ENCODE measurements at places on chromosomes 2 and 18.

GRCh38 chr2:110682872-110683271 lies 5.0 kb upstream of the BUB1 start:
- DNase-seq: no peak

DNA sequence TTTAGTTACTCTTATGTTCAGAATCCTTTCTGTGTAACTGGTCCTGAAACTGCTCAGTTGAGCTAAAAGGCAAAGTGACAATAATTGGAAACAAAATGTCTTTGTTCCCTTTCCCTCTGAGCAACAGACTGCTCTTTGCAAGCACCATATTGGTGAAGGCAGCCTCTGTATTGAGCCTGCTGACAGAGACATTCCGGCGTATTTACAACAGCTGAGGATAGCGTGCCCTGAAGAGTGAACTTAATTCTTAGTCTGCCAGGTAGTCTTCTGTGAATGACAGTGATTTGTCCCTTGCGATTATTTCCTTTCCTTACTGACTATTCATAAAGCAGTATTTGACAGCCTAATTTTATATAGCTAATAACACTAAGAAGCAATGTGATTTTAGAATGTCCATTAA lies 239.1 kb downstream of the CPS1 start:
- no peak for DNase-seq

DNA sequence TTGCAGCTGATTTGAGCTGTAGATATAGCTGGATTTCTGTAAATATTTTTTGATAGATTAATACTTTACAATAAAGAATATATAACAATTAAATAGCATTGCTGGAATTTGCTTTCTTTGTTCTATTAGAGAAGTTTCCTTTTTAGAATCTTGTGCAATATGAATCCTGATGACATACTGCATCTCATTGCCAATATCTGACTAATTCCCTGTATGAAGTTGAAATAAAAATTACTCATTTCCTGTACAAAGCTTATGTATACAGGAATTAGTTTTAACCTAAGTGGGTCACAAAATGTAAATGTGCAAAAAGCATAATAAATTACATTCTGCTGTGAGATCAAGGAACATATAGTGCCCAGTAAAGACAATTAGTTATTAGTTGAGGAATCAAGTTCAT lies 72.8 kb upstream of the TMEFF2 start:
- DNase-seq: no peak

DNA sequence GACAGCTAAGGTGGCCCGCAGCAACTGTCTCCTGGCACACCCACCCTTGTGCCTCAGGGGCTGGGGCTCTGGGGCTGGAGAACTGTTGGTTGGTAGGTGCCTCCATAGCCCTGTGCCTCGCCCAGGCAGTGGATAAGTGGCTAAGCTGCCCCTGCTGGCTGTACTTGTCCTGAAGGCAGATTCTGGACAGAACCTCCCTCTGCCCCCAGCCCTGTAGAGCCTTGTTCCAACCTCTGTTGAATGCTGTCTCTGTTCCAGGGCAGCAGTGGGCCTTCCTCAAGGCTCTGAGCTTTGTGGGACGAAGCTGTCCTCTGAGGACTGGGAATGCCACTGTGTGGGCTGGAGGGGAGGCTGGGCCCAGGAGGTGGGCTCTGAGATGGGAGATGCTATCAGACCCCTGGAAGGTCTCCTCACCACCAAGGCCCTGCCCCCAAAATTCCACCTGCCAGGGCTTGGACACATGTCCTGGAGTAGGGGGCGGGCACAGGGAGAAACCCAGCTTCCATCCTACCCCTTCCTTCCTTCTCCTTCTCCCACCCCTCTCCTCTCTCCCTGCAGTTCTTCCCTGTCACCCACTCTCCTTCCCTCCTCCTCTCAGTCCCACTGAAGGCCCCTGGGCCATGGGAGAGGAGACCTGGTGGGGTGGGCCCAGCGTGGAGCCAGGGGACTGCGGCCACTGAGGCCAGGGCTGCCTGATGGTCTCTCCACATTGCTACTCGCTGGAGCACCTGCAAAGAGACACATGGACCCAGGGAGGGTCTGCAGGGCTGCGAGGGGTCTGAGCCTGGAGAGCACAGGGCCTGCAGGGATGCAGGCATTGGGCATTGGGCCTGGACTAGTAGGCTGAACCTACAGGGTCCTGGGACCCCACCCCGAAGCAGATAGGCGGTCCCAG lies 1.7 kb upstream of the PDCD1 start:
- no peak for DNase-seq

GRCh38 chr2:19879120-19879519 lies 22.7 kb downstream of the TTC32 start:
- no peak for DNase-seq

GRCh38 chr18:5962362-5962761 lies 67.0 kb upstream of the TMEM200C start:
- DNase-seq: no peak

DNA sequence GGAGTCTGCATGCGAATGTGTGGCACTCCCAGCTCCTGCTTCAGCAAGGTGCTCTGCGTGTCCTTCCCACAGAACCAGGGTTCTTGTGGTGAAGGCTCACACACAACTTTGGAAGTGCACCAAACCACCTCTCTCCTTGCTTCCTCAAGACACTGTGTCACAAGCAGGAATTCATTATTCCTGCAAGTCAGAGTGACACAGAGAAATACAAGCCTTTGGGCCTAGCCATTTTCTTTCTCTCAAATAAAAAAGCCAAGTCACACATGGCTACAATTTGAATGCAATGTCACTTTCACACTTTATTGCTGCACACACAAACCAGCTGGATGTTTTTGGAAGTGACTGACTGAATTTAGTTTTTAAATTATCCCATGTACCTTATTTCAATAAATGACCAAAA lies 30.1 kb upstream of the THOC1 start:
- DNase-seq: no peak

DNA sequence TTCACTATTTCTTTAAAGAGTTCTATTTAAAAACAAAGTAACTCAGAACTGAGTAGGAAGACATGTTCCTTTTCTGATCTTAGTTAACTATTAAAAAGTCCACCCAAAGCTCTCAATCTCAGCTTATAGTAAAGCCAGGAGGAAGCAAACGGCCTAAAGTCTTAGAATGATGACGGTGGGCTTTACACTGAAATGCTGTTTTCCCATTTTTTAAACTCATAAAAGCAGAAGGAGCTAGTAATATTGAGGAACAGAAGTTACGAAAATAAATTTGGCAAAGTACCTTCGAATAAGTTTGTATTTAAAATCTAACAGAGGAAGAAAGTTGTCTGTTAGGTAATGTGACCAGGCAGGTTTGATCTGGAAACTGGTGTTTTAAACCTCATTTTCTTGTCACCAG lies 111.1 kb downstream of the ZNF532 start:
- no peak for DNase-seq

DNA sequence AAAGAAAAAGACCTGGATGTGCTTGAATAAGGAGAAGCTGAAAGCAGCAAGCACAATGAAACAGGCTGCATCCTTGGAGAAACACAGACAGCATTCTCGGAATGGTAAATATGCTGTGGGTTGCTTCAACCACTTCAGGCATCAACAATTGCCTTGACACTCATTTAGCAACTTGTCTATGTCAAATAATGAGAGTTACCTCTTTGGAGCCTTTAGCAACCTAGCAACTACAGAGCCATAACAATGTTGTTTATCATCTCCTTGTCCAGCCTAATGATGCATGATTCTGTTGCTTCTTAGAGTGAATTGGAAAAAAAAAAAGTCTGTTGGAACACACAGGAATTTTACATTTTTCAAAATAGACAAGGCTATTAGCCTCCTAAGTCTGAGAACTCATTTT lies 410.6 kb downstream of the PIK3C3 start:
- no peak for DNase-seq

DNA sequence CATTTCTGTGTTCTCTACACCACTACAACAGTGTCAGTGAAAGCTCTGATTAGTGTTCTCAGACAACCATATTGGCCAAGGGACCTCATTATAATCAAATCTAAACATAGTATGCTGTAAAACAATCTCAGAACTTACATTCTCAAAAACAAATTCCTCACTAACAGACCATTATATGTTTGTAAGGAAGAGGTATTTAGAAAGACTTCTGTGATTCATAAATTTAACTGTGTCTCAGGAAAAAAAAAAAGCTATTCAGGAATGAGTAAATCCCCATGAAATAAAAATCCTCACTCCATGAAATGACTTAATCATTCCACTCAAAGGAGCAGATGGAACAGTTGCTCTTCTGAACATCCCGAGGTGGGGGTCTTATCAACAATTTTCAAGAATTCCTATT lies 413.0 kb downstream of the CDH2 start:
- no peak for DNase-seq

GRCh38 chr18:61639886-61640285 lies 252.9 kb downstream of the RNF152 start:
- no peak for DNase-seq

- no peak for DNase-seq
Observed at GRCh38 chr2:141207036-141207385, 923.8 kb downstream of the LRP1B start.

GRCh38 chr2:239822146-239822831 lies 202.9 kb downstream of the NDUFA10 start:
- no peak for DNase-seq

- DNase-seq: no peak
Observed at GRCh38 chr18:35464831-35465279, 32.9 kb downstream of the INO80C start.

GRCh38 chr2:224417947-224418346 lies 16.0 kb upstream of the FAM124B start:
- DNase-seq: no peak

DNA sequence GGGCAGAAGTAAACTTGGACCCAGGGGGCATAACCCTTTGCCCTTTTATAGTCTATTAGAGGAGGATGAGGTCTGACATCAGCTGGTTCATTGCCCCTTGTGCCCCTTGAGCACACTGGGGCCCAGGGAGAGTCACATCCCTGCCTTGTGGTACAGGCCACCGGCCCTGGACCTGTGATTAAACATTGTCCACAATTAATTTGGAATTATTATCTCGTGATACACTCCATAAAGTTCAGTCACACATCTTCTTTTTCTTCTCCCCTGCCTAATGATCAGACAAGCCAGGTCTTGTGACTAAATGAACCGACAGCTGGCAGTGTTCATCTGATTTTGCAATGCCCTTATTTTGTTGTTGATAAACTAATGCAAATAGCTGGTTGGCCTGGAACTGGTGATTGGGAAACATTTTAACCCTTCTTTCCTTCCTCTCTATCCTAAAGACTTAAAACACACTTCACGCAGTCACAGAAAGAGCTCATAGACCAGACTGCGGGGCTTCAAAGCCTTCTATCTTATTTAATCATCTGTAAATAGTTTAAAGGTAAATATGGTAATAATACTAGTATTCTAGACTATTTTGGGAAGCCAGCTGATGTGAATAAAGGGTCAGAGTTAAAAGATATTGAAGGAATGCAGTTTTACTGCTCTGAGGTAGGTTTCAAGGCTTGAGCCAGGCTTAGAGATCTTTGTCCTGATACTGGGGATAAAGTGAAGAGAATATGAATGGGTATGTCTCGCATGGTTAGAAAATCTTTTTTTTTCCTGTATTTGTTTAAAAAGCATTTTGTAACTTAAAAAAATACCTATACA lies 13.4 kb downstream of the IL1R1 start:
- no peak for DNase-seq

- DNase-seq: no peak
Observed at GRCh38 chr18:57210107-57210715, 63.3 kb downstream of the BOD1L2 start.

GRCh38 chr18:51350081-51350480 lies 152.6 kb upstream of the MEX3C start:
- no peak for DNase-seq

DNA sequence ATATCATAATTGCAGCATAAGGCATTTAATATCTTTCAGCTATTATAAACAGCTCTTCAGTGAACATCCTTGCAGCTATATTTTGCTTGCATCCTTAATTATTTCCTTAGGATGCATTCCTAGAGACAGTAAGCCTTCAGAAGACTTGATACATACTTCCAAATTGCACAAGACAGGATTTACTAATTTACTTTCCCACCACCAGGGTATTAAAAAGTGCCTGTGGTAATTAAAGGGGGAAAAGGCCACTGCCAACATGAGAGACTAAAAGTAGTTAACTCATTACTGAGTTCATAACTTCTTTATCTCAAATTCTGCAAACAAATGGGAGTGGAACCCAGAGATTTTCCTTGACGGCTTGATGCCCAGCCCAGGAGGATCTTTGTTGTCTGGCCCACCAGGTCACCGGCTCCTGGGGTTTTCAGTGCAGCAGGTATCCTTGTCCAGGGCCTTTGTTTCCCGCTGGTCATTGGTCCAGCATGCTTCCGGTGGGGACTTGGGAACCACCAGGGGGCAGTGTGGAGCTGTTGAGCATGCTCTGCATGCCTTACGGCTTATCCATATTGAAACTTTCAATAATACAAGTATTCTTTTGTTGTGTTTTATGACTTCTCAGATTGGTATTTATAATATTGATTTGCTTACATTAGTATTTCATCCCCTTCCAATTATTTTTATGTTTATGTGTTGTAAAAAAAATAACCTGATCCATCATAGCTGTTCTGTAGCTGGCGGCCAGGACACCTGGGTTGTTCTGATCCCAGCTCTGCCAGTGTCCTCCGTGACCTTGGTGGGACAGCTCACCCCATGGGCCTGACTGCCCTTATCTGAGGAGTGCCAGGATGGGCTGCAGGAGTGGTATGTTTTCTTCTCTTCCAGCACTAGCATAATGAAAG lies 61.4 kb downstream of the TGOLN2 start:
- DNase-seq: peak; percentile 71

DNA sequence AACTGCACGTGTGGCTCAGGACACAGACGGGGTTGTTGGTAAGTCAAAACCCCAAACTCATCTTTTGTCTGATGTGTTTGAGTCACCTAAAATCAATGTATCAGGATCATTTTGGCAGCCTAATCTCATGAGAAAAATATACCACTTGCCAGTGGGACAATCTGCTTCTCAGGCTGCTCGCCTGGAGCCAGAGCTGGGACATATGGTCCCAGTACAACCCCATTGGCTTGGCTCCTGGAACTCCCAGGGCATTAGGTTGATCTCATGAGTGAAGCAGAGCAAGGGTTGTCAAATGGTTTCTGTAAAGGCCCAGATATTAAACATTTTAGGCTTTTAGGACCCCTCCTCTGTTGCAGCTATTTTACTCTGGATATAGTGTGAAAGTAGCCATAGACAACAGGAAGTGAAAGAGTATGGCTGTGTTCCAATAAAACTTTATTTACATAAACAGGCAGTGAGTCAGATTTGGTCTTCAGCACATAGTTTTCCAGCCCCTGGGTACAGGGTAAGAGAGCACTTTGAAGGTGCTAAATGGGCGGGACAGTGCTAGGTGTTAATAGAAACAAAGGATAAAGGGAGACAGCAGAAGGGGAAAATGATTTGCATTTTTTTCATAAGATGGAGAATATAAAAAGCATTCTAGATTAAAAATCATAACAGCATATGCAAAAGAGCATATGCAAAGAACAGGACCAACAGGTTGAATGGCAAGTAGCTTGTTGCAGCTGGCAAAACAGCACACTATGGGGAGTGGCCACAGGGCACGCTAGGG lies 290.8 kb downstream of the KCNS3 start:
- no peak for DNase-seq

DNA sequence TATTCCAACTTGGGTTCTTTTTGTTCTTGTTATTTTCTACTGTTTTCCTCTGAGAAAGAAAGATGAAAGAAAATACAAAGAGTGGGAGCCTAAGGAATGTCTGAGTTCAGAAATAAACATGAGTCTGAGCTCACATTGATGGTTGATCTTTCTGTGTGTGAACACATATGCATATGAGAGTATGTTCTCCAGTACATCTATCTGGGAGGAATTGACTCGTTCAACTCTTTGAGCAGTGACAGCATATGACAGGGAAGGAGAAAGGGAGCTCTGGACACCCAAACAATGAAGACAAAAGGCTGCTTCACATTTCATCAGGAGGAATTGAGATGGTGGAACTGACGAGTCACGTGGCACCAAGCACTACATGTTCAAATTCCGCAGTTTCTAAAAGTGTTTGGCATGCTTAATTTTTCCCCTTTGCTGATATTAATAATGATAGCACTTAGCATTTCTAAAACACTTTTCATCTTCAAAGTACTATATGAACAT lies 229.8 kb upstream of the ACVR2A start:
- DNase-seq: no peak
